Tibial nerve (tissue), 4 donors: ENCODE measurements at places on chromosomes 4 and X. TPM values are rescaled to one million over a fixed set of nuclear protein-coding genes. Genes with fewer than 3 reads are reported as not detected.

DNA sequence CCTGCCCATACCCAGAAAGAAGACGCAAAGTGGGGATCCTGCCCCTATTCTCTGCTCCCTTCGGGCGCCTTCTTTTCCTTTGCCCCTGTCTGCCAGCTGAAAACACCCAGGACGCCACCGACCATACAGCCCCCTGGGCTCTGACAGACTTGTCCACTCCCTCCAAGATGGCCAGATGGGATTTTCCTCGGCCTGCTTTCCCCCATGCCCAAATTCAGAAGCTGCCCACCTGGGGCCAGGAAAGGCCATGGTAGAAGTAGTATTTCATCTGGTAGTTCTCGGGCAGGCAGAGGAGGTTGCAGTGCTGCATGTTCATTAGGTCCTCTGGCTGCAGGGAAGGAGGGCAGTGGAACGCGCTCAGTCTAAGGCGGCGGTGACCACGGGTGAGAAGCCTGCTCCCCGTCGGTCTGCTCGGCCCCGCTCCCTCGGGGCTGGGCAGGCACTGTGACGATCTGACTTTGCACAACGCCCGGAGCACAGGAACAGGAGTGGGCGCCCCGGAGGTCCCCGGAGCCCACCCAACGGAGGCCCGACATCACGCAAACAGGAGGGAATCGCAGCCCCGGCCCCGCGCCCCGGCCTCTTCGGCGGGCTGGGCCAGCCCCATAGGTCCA lies 582 bp downstream of the NAA10 start:
- peaks cover 3% of the 10 kb centered on the region for H3K4me1 ChIP-seq
- peak overlapping the region; percentile 59 for H3K4me3 ChIP-seq
- DNase-seq = no peak
- H3K27me3 ChIP-seq = no peaks in the 10 kb centered on the region
- no peaks in the 10 kb centered on the region for H3K36me3 ChIP-seq

DNA sequence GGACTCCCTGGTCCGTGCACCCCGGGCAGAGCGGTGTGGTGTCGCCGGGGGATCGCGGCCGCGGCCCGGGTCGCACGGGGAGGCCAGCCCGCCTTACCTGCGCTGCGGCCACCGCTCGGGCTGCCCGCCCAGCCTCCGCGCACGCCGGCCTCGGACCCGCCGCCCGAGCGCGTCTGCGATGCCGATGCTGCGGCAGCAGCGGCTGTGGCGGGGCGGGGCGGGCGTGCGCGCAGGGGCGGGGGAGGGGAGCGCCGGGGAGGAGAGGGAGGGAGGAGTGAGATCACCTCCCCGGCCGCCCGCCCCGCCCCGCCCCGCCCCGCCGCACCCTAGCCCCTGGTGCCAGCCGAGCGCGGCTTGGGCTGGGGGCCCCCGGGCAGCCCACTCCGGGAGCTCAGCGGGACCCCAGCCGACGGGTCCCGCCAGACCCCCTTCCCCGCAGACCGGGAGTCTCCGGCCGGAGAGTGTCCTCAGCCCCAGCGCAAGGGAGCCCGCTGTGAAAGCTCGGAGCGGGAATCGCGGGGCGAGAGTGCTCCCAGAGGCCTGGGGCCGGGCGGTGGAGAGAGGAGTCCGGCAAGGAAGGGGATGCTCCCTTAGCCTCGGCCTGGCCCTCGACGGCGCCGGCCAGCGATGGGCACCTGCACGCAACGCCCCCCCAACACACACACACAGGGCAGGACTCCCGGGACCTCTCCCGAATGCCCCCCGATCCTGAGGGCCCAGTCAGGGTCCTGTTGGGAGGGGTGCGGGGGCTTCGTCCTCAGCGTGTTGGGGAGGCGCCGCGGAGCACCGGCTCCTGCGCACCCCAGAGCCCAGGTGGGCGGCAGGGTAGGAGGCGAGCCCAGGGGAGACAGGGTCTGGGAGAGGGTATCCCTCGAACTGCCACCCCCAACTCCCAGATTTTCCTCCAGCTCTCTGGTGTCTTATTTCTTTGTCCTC lies at the start of gene L1CAM:
TSS of gene L1CAM (minus strand) at position 206 of the 936 bp plus-strand sequence. CDS start 10,337 bp downstream, outside the sequence.
- H3K27me3 ChIP-seq = peaks cover 79% of the 10 kb centered on the region
- no peaks in the 10 kb centered on the region for H3K36me3 ChIP-seq
- DNase-seq = no peak
- peak within 1 kb of the TSS; percentile 9 for H3K4me3 ChIP-seq
- H3K27ac ChIP-seq = peak within 1 kb of the TSS; percentile 86

CLDN2 gene
- total RNA-seq = 0.44 TPM

CWH43 gene
- total RNA-seq = not detected

C4orf36 gene
- 3.0 TPM for total RNA-seq

RBMXL3 gene
- total RNA-seq = not detected

TMEM131L gene
- 12.3 TPM for total RNA-seq
